OCI-M1 (cell line): ENCODE measurements at places on chromosomes 1 and 21.

- no peak for DNase-seq
These were observed 35.5 kb downstream of the SRSF11 start for GRCh38 chr1:70256664-70257063.

GRCh38 chr1:202237052-202237451 lies 43.5 kb downstream of the LGR6 start:
- peak; percentile 90 for DNase-seq

DNA sequence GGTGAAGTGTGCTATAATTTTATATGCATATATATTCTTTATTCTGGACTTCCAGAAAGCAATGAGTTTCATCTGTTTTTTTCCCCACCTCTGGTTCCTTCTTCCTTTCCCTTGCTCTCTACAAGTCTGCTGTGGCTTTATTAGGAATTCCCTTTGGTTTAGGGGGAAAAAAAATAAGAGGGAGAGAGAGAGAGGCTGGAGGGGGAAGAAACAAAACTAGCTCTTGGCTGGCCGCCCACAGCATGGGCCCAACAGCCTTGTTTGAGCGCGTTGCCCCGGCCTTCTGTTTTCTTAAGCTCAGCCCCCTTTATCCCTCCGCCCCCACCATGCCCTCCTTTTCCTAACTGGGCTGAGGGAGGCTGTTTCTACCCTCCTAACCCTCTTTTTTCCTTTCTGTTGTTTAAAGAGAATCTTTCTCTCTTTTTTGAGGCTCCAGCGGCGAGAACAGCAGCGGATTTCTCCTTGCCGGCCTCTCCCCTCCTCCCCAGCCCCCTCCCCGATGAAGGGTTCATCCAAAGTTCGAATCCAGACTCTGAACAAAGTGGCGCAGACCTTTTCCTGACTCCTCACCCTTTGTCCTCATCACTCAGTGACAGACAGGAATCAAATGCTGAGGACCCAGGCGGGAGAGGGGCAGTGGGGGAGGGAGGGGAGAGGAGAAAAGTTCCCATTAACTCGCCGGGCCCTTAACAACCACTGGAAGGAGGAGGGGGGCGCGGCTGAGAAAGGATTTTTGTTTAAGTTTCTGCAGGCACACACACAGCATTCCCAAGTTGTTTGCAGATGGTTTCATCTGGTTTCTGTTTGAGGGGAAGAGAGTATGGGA lies 29.7 kb downstream of the PBX1 start:
- no peak for DNase-seq

DNA sequence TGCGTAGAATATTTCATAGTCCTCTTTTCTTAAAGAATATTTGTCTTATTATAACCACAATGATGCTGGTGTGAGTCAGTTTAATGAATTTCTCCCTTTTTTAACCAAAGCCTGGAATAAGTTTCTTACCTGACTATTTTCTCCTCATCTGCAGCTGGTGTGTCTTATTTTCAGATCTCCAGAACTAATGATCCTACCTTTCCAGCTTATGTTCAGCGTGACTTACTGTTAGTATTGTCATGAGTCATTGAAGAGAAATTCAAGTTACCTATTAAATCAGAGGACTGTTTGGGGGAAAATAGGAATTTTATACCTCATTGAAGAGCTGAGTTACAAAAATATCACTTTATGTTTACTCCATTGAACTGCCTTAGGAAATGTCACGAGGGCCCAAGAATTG lies 482.1 kb downstream of the RWDD3 start:
- DNase-seq: no peak

GRCh38 chr1:57959531-57960241 lies 535.8 kb upstream of the DAB1 start:
- no peak for DNase-seq

- DNase-seq: peak; percentile 70
These were observed 13.5 kb upstream of the CR2 start for GRCh38 chr1:207440626-207441025.

DNA sequence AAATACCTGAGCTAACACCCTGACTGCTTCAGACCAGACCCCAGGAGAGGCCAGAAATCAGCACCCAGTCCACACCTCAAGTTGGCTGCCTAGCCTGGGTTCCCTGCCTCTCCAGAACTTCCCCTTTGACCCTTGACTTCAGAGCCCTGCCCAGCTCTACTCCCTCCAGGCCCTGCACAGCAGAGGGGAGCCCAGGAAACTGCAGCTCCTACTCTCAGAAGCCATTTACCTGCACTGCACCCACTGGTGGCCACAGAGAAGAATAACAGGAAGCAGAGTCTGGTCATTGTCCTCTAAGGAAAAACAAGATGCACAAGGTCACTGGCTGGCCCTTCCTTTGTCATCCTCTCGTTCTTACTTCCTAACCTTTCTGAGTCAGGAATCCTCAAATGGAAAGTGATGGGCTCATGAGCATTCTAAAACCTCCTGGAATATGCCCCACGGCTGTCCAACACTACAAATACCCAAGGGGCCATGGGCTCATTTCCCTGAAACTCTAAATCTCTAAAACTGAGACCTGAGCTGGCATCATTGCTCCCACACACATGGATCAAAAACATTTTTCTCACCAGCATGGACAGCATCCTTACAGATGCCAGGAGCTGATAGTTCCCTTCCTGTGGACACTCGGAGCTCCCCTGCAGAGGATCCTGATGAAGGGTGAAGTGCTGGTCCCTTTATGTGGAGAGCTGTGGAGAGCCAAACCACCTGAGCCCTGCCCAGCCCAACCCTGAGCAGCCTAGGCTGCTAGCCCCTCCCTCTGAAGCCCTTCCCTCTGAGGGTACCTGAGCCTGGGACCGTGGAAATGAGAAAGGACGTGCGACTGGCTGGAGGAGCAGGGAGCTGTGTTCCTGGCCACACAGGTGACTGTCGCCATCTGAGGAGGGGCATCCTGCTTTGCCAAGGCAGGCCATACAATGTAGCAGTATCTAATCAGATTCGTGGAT lies at the start of gene ITLN2:
Gene ITLN2 (minus strand): TSS at position 652 of the 947 bp plus-strand sequence. CDS start 68 bp downstream, at position 584.
- peak; percentile 73 for DNase-seq

- no peak for DNase-seq
These were observed 1481.7 kb downstream of the AMY1C start for GRCh38 chr1:105231378-105231777.

DNA sequence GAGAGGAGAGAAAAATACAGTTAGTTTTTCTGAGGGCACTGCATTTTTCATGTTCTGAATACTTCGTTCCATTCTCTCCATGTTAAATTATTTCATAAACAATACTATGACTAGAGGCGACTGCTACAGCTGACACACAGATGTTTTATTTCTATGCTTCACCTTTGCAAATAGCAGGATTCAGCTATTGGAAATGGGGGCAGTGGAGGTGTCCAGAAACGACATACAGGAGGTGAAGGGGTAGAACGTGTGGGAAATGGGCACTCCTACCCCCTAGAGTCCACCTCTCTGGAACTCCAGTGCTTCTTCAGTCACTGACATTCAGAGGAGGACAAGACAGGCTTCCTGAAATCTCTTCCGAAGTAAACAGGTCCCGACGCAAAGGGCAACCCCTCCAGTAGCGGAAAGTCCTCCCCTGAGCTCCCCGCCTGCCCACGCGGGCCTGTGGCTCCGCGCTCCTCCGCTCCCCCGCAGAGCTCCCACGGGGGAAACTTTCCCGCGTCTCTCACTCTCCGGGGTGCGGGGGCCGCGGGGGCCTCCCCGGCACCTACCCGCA lies 480 bp downstream of the DPYD start:
- DNase-seq: peak; percentile 64

- DNase-seq: no peak
These were observed 9.8 kb upstream of the ERMAP start for GRCh38 chr1:42807056-42807668.

DNA sequence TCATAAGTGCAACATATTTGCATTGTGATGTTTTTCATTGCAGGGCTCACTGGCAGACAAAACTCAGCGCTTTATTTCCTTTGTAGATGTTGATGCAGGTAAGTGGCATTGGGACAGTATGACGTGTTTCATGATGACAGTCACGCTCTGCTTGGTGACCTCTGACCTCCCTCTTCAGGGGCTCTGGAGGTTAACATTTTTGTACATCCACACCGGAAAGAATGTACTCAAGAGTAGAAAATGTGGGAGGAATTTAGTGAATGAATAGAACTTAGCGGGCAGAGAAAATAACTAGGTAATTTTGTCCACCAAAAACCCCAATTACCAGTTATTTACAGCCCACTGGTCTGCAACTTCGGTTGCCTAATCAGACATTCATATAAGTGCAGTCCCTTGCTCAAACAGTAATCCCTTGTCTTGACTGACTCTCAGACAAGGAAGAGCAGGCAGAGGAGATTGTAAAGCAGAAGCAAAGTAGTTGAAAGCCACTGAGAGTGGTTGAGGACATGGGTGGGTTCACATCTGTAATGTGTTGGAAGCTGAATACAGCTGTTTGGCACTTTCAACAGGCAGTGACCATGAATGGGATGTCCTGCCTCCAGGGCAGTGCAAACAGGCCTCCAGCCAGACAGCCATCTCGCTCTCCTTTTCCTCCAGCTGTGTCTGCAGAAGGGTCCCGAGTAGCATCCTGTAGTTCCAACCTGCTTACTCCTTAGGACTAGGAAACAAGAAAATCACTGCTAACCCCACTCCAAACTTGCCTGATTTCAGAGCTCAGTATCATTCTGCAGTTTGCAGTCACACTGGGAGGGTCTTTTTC lies 188.9 kb downstream of the NRIP1 start:
- DNase-seq: no peak

DNA sequence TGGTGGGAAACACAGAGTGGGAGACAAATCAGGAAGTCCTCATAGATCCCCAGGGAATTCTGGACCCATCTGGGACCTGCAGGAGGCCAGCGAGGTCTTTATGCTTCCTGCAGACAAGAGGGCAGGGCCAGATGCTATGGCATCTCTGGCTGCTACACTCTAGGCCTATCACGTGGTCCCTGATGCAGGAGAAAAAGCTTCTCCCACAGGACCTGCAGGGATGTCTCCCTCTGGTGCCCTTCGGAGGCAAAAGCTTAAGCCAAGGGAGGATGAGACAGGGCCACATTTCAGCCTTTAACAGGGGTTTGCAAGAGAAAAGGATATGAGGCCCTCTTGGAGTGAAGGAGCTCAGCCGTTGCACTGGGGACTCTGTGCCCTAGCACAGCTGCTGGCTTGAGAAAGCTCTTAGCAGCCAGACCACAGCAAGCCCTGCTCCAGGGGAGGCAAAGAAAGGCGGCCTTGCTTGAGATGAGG lies 243.0 kb downstream of the C1orf94 start:
- DNase-seq: no peak

- no peak for DNase-seq
These were observed 113.0 kb downstream of the PRDM16 start for GRCh38 chr1:3181956-3182355.

DNA sequence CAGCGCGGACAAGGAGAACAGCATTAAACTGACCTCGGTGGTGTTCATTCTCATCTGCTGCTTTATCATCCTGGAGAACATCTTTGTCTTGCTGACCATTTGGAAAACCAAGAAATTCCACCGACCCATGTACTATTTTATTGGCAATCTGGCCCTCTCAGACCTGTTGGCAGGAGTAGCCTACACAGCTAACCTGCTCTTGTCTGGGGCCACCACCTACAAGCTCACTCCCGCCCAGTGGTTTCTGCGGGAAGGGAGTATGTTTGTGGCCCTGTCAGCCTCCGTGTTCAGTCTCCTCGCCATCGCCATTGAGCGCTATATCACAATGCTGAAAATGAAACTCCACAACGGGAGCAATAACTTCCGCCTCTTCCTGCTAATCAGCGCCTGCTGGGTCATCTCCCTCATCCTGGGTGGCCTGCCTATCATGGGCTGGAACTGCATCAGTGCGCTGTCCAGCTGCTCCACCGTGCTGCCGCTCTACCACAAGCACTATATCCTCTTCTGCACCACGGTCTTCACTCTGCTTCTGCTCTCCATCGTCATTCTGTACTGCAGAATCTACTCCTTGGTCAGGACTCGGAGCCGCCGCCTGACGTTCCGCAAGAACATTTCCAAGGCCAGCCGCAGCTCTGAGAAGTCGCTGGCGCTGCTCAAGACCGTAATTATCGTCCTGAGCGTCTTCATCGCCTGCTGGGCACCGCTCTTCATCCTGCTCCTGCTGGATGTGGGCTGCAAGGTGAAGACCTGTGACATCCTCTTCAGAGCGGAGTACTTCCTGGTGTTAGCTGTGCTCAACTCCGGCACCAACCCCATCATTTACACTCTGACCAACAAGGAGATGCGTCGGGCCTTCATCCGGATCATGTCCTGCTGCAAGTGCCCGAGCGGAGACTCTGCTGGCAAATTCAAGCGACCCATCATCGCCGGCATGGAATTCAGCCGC lies 2.5 kb downstream of the S1PR1 start:
- no peak for DNase-seq

DNA sequence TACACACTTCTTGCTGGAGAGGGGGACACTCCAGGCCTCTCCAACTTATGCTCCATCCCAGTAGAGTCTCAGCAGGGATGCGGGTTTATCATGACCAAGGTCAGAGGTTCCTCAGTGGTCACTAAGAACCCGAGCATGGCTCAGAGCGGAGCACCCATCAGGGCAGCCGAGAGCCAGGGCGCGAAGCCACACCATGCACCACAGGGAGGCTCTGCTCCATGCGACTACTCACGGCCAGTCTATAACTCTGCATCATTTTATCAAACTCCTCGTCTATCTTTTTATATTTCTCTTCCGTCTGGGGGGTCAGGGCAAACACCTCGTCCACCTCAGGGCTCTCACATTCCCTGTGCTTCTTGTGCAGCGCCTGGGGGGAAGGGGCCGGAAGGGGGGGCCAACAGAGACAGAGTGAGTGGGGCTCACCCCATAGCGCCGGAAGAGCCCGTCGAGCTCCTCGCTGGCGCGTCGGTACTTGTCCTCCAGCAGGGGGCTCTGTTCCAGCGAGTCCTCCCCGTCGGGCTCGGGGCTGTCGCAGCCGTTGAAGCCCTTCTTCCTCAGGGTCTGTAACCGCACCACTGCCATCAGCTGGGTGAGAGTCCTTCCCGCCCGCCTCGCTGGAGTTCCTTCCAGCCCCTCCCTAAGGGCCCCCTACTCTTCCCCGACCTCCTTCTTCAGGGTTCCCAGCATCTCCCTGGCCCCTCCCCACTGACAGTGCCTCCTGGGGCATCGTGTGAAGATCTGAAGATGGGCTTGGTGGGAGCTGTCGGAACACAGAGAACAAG lies 20.0 kb downstream of the MEF2D start:
- no peak for DNase-seq

DNA sequence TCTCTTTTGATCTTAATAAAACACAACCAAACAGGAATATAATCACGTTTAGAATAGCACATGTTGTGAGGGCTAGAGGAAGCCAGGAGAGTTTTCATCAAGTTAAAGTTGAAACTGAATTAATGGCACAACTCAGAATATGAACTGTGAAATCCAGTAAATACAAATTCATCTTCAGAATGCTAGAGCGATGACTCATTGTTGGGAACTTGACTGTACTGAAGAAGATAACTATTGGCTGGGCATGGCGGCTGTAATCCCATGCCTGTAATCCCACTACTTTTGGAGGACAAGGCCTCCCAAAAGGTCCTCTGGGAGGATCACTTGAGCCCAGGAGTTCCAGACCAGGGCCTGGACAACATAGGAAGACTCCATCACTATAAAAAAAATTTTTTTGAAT lies 8.8 kb downstream of the SYF2 start:
- DNase-seq: no peak
